ENCODE measurements at places on chromosomes 3 and 15. TPM values are rescaled to one million over a fixed set of nuclear protein-coding genes. Genes with fewer than 3 reads are reported as not detected.

Gene CASR
- total RNA-seq, result 0.06 TPM

Gene SNTN
- total RNA-seq, result not detected

Gene MORC1
- total RNA-seq, result not detected

Gene ITGA11
- 1.1 TPM for total RNA-seq

Gene GUCA1C
- total RNA-seq, result not detected

Gene INKA1
- total RNA-seq, result 0.60 TPM

Gene GRK7
- total RNA-seq, result not detected

Gene CPB1
- total RNA-seq, result not detected

Gene CLRN1
- total RNA-seq, result not detected

GRCh38 chr3:127779747-127780146 lies 42.6 kb downstream of the MGLL start:
- H3K27me3 ChIP-seq, result peaks cover 3% of the 10 kb centered on the region
- H3K36me3 ChIP-seq, result no peaks in the 10 kb centered on the region
- H3K27ac ChIP-seq, result no peak overlapping the region
- H3K4me3 ChIP-seq, result no peak overlapping the region
- no peak for DNase-seq
- H3K4me1 ChIP-seq, result peaks cover 8% of the 10 kb centered on the region

GRCh38 chr3:142691527-142691926 lies 32.3 kb upstream of the TRPC1 start:
- no peak overlapping the region for H3K4me3 ChIP-seq
- DNase-seq, result no peak
- no peaks in the 10 kb centered on the region for H3K36me3 ChIP-seq
- no peaks in the 10 kb centered on the region for H3K4me1 ChIP-seq

DNA sequence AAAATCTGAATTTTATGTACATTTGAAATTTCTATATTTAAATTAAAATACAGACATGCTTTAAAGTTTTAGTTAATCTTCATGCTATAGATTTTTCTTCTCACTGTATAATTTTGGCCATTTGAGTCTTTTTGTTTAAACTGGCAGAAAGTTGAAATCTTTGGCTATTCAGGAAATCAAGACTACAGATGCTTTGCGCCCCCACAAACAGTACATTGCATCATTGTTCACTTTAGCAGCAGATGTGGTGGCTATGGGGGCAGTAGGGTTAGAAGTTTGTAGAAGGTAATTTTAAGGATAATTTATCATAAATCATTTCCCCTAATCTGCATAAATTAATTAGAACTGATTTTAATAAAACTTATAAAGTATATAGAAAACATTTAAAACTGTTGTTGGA lies 20.9 kb downstream of the SPPL2A start:
- H3K4me3 ChIP-seq, result no peak overlapping the region
- no peak for DNase-seq
- H3K27ac ChIP-seq, result no peak overlapping the region
- H3K4me1 ChIP-seq, result no peaks in the 10 kb centered on the region
- peaks cover 23% of the 10 kb centered on the region for H3K36me3 ChIP-seq

DNA sequence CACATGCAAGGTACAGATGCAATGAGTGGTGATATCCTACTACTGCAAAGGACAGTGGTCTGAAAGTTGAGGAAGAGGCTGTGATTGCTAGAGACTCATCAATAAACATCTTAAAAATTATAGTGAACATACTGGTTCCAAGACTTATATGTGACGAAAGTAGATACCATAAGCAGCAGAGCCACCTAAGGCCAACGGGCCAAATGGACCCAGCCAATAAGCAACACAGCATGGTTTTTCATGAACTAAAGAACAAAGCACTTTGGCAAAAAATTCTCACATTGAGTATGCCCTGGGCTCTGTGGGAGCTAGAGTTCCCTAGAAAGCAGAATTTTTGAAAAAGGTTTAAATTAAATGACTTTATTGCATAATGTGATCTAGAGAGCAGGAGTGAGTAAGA lies 272.1 kb downstream of the SI start:
- no peaks in the 10 kb centered on the region for H3K27me3 ChIP-seq
- H3K27ac ChIP-seq, result no peak overlapping the region
- no peaks in the 10 kb centered on the region for H3K4me1 ChIP-seq

- H3K4me3 ChIP-seq, result no peak overlapping the region
- H3K36me3 ChIP-seq, result no peaks in the 10 kb centered on the region
- no peak overlapping the region for H3K27ac ChIP-seq
- peaks cover 12% of the 10 kb centered on the region for H3K4me1 ChIP-seq
- peaks cover 15% of the 10 kb centered on the region for H3K27me3 ChIP-seq
Observed at GRCh38 chr3:43765521-43765971, 74.8 kb downstream of the ABHD5 start.

- no peak overlapping the region for H3K27ac ChIP-seq
- DNase-seq, result no peak
- no peak overlapping the region for H3K4me3 ChIP-seq
- H3K36me3 ChIP-seq, result no peaks in the 10 kb centered on the region
Observed at GRCh38 chr3:23712656-23713559, 92.8 kb upstream of the UBE2E1 start.

GRCh38 chr3:23331141-23331935 lies 128.2 kb downstream of the UBE2E2 start:
- H3K4me1 ChIP-seq, result no peaks in the 10 kb centered on the region
- no peak overlapping the region for H3K27ac ChIP-seq
- H3K4me3 ChIP-seq, result no peak overlapping the region
- H3K36me3 ChIP-seq, result no peaks in the 10 kb centered on the region

- peaks cover 3% of the 10 kb centered on the region for H3K4me1 ChIP-seq
- no peaks in the 10 kb centered on the region for H3K27me3 ChIP-seq
- H3K4me3 ChIP-seq, result no peak overlapping the region
- H3K27ac ChIP-seq, result no peak overlapping the region
- H3K36me3 ChIP-seq, result no peaks in the 10 kb centered on the region
Observed at GRCh38 chr3:31013843-31014242, 119.4 kb upstream of the GADL1 start.

DNA sequence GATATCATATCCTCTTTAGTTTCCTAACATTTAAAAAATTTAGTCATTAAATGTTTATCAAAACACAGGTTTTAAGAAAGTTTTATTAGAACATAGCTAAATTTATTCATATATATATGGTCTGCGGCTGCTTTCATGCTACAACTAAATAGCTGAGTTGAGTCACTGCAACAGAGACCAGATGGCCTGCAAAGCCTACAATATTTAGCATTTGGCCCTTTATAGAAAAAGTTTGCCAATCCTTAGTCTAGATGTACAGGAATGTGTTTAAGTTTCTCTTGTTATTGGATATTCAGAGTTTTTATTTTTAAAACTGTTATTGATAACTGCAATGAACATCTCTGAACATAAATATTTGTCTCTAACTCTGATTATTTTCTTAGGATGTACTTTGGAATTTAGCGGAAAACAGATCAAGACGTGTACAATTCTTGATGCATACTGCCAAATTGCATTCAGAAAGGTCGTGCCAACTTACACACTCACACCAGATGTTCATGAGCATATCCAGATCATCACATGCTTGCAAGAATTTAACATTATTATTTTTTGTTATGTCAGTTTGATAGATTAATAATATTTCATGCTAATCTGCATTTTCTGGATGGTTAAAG lies 157.9 kb downstream of the STAC start:
- H3K27ac ChIP-seq, result no peak overlapping the region
- no peaks in the 10 kb centered on the region for H3K36me3 ChIP-seq
- no peak for DNase-seq
- H3K4me3 ChIP-seq, result no peak overlapping the region
- H3K4me1 ChIP-seq, result no peaks in the 10 kb centered on the region
- H3K27me3 ChIP-seq, result peaks cover 3% of the 10 kb centered on the region

DNA sequence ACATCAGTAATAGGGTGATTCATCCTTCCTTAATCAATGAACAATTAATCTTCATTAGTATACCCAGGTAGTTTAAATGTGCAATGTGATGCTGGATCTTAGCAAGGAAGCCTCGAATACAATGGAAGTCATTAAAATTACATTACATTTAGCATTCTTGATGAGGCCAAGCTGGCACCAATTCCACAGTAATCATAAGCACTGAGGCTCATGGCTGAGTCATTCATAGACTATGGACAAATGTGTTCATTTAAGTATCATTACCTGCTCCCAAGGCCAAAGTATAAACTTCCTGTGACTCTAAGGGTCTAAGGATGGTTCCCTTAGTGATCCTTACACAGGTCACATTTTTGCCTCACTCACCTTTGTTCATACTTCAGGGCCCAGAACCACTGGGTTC lies 266.4 kb upstream of the CDIN1 start:
- no peak overlapping the region for H3K27ac ChIP-seq
- H3K4me1 ChIP-seq, result no peaks in the 10 kb centered on the region
- H3K4me3 ChIP-seq, result no peak overlapping the region
- DNase-seq, result no peak
- H3K27me3 ChIP-seq, result no peaks in the 10 kb centered on the region

GRCh38 chr3:133136114-133137041 lies 98.2 kb downstream of the TMEM108 start:
- no peaks in the 10 kb centered on the region for H3K36me3 ChIP-seq
- H3K27ac ChIP-seq, result no peak overlapping the region
- H3K27me3 ChIP-seq, result no peaks in the 10 kb centered on the region
- H3K4me1 ChIP-seq, result no peaks in the 10 kb centered on the region

DNA sequence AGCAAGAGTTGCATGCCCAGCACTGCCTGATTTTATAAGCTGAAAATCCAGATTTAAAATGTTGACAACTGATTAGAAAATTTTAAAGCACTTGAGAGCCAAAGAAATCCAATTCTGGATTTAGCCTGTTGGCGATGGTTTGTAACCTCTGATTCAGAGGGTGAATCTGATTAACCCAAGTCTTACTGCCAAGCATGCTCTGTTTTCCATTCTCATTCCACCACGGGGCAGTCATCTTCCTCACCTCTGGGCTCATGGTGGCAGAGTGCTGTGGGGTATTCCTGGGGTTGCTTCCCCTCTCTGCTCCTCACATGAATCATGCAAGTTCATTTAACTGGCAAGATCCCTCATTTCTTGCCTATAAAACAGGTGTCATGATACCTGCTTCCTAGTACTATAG lies 342.2 kb downstream of the EPHB1 start:
- no peak overlapping the region for H3K4me3 ChIP-seq
- no peak for DNase-seq
- no peaks in the 10 kb centered on the region for H3K27me3 ChIP-seq
- peaks cover 9% of the 10 kb centered on the region for H3K4me1 ChIP-seq

GRCh38 chr15:80367094-80367493 lies 37.1 kb upstream of the ARNT2 start:
- H3K27ac ChIP-seq, result no peak overlapping the region
- no peaks in the 10 kb centered on the region for H3K27me3 ChIP-seq
- no peak overlapping the region for H3K4me3 ChIP-seq
- H3K4me1 ChIP-seq, result no peaks in the 10 kb centered on the region

- DNase-seq, result no peak
- H3K4me1 ChIP-seq, result no peaks in the 10 kb centered on the region
- no peak overlapping the region for H3K4me3 ChIP-seq
- H3K27me3 ChIP-seq, result no peaks in the 10 kb centered on the region
- no peak overlapping the region for H3K27ac ChIP-seq
Observed at GRCh38 chr3:87834327-87834726, 224.5 kb downstream of the CGGBP1 start.

DNA sequence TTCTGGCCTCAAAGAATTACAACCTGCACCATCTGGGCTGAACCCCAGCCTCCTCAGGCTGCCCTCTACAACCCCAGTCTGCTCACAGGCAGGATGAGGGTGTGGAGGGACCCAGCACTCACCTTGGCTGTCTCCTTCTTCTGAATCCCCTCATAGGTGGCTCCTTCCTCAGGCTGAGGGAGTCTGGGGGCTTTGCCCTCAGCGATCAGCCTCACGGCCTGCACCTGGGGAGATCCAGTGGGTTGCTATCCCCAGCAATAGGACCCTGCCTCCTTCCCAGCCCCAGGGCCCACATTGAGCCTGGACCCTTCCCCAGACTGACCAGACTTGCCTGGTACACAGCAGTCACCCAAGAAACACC lies 25.1 kb downstream of the ALDH1L1 start:
- no peak overlapping the region for H3K27ac ChIP-seq
- no peak overlapping the region for H3K4me3 ChIP-seq
- H3K27me3 ChIP-seq, result no peaks in the 10 kb centered on the region
- no peaks in the 10 kb centered on the region for H3K36me3 ChIP-seq
- H3K4me1 ChIP-seq, result no peaks in the 10 kb centered on the region

DNA sequence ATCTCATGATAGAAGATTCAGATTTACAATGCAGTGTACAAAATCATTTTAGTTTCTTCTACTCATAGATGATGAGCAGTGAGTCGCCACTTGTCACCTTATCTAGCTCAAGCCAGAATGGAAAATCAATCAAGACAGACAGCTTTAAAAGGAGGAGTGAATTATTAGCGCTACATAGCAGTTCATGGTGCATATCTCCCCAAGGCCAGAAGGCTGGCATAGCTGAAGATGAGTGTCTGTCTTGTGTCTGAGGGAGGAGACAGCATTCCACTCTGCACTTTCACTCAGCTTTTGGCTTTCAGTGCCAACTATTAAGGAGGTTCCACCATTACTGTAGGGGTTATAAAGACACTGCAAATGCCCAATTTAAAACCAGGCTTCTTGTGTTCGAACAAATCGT lies 804.1 kb upstream of the LMCD1 start:
- H3K36me3 ChIP-seq, result no peaks in the 10 kb centered on the region
- no peak for DNase-seq
- H3K27ac ChIP-seq, result no peak overlapping the region
- H3K4me1 ChIP-seq, result no peaks in the 10 kb centered on the region

- no peak for DNase-seq
- H3K27ac ChIP-seq, result peak overlapping the region; percentile 79
- peaks cover 57% of the 10 kb centered on the region for H3K36me3 ChIP-seq
- peaks cover 92% of the 10 kb centered on the region for H3K4me1 ChIP-seq
- H3K4me3 ChIP-seq, result peak overlapping the region; percentile 4
Observed at GRCh38 chr15:78035861-78036476, 41.5 kb downstream of the TBC1D2B start.
